ENCODE measurements at places on chromosomes 7 and 10.

GRCh38 chr10:71039551-71039950, 151.2 kb upstream of the PCBD1 start:
- no peak for DNase-seq

DNA sequence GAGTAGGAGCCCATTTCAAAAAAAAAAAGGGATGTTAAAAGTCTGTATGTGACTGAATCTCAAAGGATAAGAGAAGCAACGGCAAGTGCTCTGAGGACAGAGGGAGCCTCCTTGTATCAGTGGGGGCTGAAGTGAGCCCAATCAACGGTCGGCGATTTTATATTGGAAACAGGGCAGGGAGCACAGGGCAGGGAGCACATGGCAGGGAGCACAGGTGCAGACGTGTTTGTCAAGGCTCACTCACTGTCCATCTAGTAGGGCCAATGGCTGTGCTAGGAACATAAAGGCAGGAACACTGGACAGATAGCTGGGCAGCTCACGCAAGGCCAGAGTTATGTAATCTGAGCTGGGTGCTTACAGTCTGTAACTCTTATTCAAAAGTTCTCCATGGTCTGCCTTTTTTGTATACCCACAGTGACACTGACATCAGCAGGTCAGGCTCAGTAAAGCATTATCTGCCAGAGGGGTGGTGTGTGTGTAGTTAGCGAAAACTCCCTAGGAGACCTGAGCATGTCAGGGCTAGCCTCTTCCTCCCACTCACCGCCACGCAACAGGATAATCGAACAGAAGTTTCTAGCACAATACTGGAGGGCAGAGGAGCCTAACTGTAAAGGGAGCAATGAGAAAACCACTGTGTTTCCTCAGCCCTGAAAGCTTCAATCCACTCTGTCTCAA, 15.4 kb downstream of the AKR1B1 start:
- DNase-seq, result no peak

DNA sequence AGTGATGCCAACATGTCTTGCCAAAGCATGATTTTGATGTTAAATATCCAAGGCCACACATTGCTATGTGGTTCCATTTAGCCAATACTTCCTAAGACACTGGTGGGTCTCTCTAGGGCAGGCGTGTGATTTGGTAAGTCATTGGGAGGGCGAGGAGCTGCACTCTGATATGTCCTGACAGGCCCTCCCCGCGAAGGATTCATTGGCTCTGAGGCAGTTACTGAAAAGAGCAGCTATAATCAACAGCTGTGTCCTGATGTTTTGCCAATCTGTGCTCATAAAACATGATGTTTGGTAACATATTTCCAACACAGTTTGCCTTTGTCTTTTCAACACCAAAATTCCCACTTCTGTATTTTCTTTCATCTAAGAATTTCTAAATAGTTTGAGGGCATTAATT, 646.7 kb downstream of the PARD3 start:
- DNase-seq, result no peak

DNA sequence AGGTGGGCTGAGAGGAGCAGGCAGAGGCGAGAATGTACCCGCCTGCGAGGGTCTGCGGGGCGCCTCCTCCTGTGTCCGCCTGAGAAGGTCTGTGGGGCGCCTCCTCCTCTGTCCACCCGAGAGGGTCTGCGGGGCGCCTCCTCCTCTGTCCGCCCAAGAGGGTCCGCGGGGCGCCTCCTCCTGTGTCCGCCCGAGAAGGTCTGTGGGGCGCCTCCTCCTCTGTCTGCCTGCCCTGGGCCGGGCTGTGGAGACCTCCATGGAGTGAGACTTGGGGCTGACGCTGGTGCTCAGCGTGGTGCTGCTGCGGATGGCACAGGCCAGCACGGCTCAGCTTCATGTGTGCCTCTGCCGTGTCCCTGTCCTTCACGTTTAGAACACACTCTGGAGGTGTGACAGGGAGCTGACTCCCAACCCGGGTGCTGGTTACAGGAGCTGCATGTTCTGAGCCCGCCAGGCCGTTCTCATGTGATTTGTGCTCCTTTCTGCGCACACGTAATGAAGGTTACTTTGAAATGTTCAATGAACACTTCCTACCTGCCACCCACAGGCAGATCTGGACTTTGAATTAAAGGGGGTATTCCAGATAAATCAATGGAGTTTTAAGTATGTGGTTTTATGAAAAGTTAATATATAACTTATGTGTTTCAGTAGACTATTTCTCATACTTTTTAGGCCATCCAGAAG, 20.5 kb upstream of the GET4 start:
- DNase-seq, result no peak

- no peak for DNase-seq
Observed at GRCh38 chr7:1233333-1234048, 819 bp downstream of the UNCX start.

DNA sequence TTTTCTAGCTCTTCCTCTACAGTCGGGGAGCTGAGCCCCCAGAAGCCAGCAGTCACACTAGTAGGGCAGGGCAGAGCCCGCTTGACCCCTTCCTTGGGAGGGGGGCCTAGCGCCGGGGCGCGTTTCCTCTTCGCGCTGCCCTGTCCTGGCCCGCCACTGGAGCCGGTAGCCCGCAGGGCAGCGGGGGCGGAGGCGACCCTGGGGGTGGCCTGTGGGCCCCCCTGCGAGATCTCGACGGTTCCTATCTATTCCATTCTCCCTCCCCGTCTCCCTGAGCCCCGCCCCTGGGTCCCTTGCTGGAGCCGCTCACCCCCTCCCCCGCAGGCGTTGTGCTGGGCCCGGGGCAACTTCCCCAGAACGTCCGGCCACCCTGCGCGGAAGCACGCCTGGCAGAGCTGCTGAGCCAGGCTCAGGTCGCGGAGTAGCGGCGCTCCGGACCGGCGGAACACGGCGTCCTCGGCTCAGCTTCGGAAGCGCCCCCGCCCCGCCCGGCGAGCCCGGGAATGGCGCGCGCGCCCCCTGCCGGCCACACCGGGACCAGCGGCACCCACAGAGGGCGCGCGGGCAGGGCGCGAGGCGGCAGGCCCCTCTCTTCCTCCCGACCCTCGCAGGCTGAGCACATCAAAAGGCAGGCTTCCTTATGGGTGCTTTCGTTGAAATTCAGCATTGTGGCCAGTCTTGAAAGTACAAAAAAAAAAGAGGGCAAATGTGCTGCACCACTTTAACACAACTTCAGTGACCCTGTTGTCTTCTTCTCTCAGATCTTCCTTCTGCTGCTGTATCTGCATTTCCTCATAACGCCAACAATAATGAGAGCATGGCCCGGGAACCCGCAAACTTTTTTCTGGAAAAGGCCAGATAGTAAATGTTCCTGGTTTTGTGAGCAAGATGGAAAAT, 327.6 kb downstream of the TNS3 start:
- peak; percentile 20 for DNase-seq

DNA sequence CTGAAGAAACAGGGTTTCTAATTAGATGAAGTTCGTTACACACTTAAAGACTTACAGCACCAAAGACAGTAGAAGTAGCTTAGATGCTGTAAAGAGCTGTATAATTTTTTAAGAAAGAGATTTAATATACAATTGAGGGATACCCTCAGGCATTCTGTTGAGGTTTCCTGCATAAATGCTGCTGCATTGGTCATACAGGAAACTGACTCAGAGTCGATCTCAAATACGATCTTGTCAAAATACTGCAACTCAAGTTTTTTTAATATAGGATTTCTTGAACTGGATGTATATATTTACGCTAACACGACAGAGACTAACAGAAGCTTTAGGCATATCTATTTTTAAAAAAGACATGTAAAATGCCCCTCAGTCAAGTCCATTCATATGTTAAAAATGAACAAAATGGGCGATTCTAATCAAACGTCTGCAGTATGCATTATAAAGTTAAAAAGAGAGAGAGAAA, 2.4 kb upstream of the ARID5B start:
- no peak for DNase-seq

- DNase-seq, result no peak
Observed at GRCh38 chr7:80883154-80884025, 35.5 kb downstream of the SEMA3C start.

Data from activated naive CD4-positive, alpha-beta T cell treated with Interleukin-2 at 50 U/mL for 16 hours (primary cell).